Stimulated activated CD4-positive, alpha-beta T cell treated with anti-CD3 and anti-CD28 coated beads, Interleukin-4, amount 100 ng/mL, for 4 hours (primary cell): ENCODE measurements at places on chromosomes 4 and X.

- no peak for DNase-seq
Observed at GRCh38 chr4:35250761-35251160, 993.6 kb downstream of the ARAP2 start.

DNA sequence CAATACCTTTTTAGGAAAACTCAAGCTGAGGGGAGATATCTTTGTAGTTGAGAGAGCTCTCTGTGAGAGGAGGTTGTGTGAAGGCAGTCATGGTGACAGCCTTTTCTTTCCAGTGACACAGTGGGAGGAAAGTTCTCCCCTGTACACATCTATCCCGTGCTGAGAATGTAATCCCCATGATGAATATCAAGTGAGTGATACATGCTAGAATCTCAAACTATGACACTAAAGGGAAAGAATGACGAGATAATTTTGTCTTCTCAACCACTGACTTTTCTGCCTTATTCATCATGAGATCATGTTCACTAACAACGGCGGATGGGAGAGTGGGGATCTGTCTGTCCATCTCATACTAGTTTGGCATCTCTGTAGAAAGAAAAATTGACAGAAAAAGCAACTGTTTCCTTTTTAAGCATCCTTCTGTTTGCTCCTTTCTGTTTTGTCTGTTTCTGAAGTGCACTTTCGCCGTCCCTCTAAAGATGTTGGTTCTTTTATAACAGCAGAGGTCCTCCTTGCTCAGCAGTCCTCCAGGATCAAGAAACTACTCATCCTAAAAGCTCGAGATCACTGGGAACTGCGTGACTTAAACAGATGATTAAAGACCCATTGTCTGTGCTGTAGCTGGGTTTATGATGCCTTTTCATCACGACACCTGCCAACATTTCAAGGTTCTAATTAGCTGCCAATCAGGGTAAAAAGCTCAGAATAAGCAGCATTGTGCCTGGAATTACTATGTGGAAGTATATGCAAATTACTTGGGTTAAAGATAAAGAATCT is 137.6 kb downstream of the DCK start:
- DNase-seq = no peak

DNA sequence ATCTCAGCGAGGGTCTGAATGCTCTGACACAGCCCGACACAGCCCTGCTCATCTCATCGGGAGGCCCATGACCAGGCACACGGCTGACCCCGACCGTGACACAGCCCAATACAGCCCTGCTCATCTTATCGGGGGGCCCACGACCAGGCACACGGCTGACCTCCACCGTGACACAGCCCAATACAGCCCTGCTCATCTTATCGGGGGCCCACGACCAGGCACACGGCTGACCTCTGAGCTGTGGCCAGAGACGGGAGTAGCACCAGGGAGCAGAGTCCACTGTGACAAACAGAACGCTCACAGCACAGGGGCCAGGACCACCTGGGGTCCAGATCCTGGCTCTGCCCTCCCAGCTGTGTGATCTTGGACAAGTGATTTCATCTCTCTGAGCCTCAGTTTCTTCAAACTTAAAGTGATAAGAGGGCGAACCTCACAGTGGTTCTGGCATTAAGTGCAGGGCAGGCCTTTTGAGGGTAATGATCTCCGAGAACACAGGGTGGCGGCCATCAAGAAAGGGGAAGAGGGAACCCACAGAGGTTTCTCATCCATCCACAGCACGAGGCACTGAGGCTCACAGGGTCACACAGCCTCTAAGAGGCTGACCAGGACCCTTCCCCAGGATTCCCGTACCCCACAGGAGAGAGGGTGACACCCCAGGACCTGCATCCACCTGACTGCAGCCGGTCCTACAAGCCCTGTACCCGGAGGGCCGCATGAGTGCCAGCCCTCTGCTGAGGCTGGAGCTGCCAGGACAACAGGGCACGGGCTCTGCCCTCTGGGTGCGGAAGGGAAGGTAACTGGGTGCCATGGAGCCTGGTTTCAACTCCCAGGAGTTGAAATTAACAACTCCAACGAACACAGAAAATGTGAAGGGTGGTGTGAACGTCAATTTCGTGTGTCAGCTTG is 60.1 kb downstream of the WFS1 start:
- DNase-seq = no peak

GRCh38 chrX:107204068-107204605 is 2.1 kb downstream of the NUP62CL start:
- DNase-seq = no peak

DNA sequence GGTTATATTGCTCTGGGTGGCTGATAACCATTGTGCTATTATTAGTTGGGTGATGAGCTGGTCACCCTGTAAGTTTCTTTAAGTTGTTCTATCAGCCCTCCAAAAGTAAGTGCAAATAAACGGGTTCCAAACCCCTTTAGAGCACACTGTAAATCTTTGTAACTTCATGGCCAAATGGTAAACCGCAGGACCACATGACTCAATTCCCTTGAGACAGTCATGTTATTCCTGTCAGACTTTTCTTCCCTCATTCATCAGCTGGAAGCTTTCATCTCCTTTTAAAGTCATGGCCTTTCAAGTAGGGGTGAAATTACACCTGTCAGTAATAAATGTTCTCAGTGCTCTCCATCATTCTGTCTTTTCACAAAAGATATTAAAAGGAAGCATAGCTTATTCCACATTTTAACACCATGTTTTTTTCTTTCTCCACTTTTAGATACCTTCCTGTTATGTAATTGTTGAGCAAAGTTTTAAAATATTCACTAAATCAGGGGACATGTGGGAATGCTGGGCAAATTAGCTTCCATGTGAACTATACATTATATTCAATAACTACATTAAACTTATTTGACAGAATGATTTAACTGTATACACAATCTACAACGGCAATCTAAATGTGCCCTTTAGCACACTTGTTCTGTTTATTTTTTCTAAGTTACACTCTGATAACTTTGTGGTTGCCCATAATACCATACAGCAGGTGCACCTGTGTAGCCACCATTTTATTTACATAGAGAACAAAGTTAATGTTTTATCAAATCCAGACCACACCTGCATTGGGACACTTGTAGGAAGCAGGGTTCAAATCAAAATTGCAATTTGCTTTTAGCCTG is 275.5 kb downstream of the CFAP299 start:
- no peak for DNase-seq

GRCh38 chr4:127236889-127237288 is 395.9 kb upstream of the INTU start:
- DNase-seq = no peak

DNA sequence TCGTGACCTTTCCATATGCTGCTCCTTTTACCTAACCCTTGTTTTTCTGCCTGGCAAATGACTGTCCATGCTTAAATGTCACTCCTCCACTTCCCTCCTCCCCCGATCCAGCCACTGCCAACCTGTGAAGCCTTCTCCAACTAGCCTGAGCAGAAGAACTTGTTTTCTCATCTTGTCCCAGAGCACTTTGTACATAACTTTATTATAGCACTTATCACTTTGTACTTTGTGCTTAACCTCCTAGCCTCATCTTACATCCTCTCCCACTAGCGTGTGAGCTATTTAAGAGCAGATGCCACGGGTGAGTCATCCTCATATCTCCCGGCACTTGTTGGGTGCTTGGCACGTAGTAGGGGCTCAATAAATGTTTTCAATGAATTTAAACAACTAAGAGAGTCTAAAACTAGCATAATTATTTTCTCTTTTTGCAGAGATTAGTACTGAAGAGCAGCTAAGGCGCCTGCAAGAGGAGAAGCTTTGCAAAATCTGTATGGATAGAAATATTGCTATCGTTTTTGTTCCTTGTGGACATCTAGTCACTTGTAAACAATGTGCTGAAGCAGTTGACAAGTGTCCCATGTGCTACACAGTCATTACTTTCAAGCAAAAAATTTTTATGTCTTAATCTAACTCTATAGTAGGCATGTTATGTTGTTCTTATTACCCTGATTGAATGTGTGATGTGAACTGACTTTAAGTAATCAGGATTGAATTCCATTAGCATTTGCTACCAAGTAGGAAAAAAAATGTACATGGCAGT is 46.9 kb downstream of the XIAP start:
- no peak for DNase-seq

GRCh38 chrX:27917713-27918500 is 63.3 kb downstream of the DCAF8L1 start:
- DNase-seq = no peak

GRCh38 chr4:94214703-94215319 is 7.1 kb downstream of the SMARCAD1 start:
- DNase-seq = no peak

DNA sequence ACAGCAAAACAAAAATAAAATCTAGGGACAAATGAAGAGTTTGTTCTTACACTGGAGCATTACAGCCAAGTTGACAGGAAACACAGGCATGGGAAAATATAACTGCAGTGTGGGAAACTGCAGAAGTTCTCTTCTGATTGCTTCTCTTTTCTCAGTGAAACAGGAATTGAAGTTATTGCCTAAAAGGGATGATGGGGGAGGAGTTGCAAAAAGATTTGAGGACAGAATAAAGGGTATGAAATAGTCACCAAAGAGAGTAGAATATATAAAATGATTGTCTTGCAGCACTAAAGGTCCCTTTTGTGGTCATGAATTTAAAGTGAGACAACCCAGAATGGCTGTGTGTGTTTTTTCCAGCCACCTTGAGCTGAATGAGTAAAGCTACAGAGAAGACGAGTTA is 103.7 kb downstream of the JADE1 start:
- no peak for DNase-seq

GRCh38 chrX:97547877-97548578 is 664.3 kb downstream of the RPA4 start:
- DNase-seq = no peak

GRCh38 chrX:49282647-49283011 is 13.0 kb downstream of the PPP1R3F start:
- DNase-seq = no peak

- no peak for DNase-seq
Observed at GRCh38 chr4:95212692-95213091, 336.1 kb downstream of the UNC5C start.

DNA sequence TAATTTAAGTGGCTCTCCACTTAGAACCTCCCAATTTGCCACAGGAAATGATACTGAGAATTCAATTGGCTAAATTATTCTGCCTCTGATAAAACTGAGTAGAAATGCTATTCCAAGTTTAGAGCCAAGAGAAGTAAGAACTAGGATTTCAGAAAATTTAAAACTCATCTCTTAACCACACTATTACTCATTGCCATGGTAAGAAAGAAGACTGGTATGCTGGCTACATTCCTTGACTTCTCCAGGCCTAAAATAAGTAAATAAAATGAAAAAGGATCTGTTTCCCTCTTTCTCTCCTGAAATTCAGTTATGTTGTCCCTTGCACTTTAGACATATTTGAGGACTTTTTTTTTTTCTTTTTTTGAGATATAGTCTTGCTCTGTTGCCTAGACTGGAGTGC is 23.3 kb downstream of the ZNF280C start:
- DNase-seq = no peak

GRCh38 chr4:87543835-87544461 is 14.8 kb upstream of the SPARCL1 start:
- no peak for DNase-seq

- no peak for DNase-seq
Observed at GRCh38 chr4:76590798-76591281, 155.8 kb downstream of the SHROOM3 start.

DNA sequence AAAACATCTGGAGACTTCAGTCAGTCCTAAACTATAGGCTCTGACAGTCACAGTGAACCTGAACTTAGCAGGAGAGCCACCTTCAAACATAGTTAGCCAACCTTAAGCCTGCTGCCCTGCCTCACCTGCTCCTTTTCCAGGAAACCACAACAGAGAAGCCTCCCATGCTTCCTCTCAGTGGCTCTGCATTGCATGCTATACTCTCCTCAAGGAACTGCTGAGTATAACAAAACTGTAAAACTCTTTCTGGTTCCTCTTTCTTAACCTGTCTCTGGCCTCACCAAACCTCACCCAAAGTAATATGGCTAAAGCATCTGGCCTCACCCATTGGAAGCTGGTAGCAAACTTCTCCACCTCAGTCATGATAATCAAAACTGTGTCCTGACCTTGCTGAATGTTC is 122.1 kb downstream of the ANKRD50 start:
- no peak for DNase-seq

- DNase-seq = no peak
Observed at GRCh38 chr4:99918656-99919055, 24.4 kb upstream of the LAMTOR3 start.

GRCh38 chr4:85946821-85947220 is 413.0 kb downstream of the MAPK10 start:
- DNase-seq = no peak

DNA sequence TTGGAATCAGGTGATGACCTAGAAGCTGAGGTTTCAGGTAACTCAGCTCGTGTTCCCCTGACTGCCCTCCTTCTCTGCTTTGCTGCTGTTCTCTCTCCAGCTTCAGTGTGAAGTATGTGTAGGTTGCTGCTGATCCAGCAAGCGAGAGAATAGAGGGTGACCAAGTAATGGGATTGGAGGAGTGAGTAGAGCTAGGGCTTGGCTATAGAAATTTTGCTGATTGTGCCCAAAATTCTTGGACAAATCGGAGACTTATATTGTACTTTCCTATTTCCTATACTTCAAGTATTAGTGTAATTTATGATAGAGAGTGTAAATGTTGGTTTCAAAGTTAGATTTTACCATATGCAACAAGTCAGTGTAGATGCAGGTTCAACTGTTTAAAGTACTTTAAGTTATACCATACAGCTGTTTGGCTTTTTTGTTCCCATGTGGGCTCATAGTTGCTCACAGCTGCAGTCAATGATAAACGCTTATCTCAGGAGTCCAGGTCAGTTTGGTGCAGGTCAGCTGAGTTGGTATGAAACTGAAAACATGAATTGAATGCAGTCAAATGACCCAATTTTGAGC is 48.0 kb downstream of the RAPGEF2 start:
- no peak for DNase-seq

- no peak for DNase-seq
Observed at GRCh38 chr4:76856243-76857073, 41.5 kb downstream of the SOWAHB start.
